ENCODE measurements at places on chromosomes 2 and 18.

- no peak for DNase-seq
These were observed 669 bp downstream of the MARCHF7 start for GRCh38 chr2:159712929-159713420.

- no peak for DNase-seq
These were observed 84.5 kb upstream of the SNTG2 start for GRCh38 chr2:866009-866680.

DNA sequence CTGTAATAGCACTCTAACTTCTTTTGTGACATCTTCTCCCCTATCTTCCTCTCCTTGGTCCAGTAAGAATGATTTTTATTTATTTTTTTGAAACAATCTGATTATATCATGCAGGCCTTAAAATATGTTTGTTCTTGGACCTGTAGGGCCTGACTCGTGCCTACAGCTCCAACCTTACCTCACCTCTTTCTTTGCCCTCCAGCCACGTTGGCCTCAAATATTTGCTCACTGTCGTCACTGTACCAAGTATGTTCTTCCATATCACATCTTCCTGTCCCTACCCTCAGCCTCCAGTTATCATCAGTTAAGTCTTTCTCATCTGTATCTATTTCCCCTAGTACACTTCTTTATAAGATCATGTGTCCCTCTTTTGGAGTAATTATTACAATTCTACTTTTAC lies 125.5 kb downstream of the CDH7 start:
- DNase-seq, result no peak

- no peak for DNase-seq
These were observed 5.5 kb upstream of the MGAT4A start for GRCh38 chr2:98736464-98736889.

DNA sequence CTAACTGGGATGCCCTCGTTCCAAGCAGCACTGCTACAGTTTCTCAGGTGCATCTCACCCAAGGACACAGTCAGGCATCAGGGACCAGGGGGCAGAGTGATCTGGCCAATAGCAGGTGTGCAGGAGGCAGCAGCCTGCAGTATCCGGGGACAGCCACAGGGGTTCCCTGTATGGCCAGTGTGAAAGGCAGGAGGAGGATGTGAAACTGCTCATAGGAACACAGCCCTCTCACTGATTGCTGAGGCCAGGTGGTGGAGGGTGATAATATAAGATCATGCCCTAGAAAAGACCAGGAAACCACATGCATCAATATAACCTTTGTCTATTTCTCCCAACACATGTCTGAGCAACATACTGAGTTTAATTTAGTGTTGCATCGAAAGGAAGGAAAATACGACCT lies 112.7 kb upstream of the TACR1 start:
- no peak for DNase-seq

GRCh38 chr2:205218056-205218455 lies 464.2 kb upstream of the NRP2 start:
- DNase-seq, result no peak

DNA sequence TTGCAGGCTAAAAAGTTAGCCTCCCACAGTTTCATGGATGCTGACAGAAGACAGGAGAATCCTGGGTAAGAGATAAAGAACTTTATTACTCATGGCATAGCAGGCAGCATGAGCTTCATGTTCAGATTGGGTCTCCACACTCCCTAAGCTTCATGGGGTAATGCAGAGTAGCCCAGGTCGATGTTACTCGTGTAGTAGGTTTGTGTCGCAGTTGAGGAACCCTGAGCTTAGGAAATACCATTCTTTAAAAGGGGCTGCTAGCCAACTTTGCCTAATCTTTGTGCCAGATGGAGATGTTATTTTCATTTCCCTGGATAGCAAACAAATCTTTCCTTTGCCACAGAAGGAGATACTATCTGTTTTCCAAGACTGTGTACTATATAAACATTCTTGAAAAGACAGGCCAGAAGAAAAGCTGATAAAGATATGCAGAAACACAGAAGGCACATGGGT lies 117.6 kb downstream of the LTBP1 start:
- no peak for DNase-seq

DNA sequence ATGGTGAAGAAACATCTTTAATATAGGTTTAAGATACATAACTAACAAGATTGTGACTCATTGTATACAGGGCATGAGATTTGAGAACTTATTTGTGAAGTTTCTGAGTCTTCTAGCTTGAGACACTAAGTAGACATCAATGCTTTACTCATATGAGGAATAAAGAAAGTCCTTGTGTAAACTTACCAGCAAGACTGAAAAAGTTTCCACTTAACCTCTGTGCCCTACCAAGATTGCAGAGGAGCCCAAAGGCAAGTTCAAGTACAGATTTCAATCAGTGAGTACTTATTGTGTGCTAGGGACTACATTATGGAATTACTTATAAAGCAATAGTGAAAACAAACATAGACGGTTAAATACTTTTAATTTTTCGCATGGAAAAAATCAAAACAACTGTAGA lies 1041.2 kb upstream of the CELF4 start:
- DNase-seq, result no peak

GRCh38 chr2:163610817-163611556 lies 124.8 kb downstream of the FIGN start:
- DNase-seq, result no peak

DNA sequence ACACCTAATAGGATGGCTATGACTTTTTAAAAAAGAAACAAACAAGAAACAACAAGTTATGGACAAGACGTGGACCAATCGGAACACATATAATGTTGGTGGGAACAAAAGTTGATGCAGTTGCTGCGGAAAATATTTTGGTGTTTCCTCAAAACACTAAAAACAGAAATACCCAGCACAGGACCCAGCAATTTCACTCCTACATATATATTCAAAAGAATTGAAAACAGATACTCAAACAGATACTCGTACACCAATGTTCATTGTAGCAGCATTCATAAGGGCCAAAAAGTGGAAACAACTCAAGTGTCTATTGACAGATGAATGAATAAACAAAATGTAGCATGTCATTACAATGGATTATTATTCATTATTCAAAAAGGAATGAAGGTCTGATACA lies 12.1 kb downstream of the CCDC141 start:
- DNase-seq, result no peak

DNA sequence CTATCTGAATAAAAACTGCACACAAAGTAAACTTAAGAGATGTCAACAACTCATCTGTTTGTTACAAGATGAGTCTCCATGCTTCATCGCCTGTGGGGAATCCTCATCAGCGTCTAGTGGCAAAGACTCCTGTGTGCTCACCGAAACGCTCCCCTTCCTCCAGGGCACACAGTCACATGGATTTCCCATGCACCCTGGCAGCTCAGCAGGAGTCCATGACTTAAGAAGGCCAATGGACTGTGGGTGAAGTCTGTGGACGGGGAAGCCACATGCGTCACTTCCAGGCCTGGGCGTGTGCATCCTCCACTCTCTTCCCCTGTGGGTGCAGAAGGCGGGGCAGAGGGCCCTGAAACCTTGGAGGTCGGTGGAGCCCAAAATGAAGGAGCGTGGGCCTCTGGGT lies 41.1 kb downstream of the ID2 start:
- no peak for DNase-seq

GRCh38 chr2:224711859-224712665 lies 4.1 kb downstream of the CCDC195 start:
- DNase-seq, result no peak

- DNase-seq, result no peak
These were observed 313.2 kb upstream of the ETAA1 start for GRCh38 chr2:67083951-67084350.

GRCh38 chr2:54435325-54436226 lies 20.6 kb upstream of the SPTBN1 start:
- DNase-seq, result no peak

DNA sequence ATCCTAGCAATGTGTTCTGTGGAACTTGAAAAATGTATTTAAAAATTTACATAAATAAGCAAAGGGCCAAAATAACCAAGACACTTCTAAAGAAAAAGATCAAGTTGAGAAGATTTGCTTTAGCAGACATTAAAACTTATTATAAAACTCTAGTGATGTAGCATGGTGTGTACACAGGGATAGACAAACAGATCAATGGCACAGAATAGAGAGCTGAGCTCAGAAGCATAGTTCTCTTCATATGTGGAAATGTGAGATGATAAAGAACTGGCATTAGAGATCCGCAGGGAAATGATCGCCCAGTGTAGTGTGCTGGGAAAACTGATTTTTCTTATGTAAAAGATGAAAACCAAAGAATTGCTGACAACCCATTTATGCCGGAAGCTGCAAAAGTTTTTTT lies 39.4 kb downstream of the SERPINB8 start:
- DNase-seq, result no peak

- no peak for DNase-seq
These were observed 142.9 kb downstream of the MBP start for GRCh38 chr18:76989647-76990190.

GRCh38 chr18:61676773-61677434 lies 215.9 kb downstream of the RNF152 start:
- DNase-seq, result no peak

GRCh38 chr2:222303045-222303827 lies 4.4 kb upstream of the PAX3 start:
- no peak for DNase-seq

GRCh38 chr2:55141572-55142413 lies 90.3 kb downstream of the CLHC1 start:
- no peak for DNase-seq

- DNase-seq, result no peak
These were observed 9.9 kb upstream of the ATIC start for GRCh38 chr2:215301994-215302393.

- no peak for DNase-seq
These were observed 17.9 kb downstream of the LCT start for GRCh38 chr2:135818937-135819610.

DNA sequence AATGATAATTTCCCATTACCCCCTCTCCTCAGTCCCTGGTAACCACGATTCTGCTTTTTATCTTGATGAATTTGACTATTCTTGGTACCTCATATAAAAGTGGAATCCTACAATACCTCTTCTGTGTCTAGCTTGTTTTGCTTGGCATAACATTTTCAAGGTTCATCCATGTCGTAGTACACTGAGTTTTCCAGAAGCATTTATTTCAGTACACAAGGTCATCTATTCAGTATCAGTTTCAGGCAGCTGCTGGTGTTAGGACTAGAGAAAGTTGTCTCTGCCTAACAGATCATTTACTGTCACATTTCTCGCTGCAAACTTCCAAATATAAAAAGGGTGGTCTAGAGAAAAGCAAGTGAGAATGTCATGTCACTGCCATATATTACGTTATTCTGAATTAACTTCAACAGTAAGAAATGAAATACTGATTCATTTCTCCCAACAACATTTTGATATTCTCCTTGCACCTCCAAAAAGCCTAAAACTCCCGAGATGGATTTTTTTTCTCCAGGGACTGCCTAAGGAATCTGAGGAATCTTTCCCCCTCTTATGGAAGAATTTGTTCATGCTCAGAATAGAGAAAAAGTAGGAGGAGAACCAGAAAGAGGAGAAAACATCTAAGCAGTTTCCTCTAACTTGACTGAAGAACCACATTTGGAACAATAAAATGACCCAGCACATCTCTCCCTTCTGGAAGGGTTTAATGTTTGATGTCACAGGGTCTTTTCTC lies 36.0 kb downstream of the CDK15 start:
- no peak for DNase-seq

GRCh38 chr2:99648178-99648844 lies 158.5 kb upstream of the REV1 start:
- DNase-seq, result no peak

DNA sequence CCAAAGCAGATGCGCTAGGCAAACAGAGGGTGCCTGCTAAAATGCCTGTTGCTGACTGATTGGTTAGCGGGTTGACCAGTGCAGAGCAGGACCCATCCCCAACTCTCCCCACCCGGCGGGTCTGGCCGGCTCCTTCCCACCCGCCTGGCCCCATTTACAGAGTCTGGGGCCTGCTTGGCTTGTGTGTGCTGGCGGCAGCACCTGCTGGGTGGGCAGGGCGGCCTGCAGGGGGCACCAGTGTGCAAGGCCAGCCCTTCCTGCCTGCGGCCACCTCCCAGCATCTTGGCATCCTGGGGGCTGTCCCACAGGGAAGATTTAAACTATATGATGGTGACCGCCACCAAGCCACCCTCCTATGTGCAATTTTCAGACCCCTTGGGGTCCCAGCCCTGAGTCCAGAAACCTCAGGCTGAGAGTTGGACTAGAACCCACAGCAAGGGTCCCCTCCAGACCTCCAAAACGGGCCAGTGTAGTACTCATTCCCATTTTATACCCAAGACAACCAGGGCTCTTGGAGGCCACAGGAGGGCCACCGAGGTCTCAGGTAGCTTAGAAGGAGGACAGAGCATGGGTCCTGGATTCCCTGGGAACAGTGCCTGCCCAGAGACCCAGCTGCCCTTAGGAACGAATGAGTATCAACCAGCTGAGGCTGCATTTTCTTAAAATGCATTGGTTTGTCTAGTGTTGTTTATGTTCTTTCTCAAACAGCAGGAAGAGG lies 173.6 kb downstream of the SMAD7 start:
- peak; percentile 46 for DNase-seq

DNA sequence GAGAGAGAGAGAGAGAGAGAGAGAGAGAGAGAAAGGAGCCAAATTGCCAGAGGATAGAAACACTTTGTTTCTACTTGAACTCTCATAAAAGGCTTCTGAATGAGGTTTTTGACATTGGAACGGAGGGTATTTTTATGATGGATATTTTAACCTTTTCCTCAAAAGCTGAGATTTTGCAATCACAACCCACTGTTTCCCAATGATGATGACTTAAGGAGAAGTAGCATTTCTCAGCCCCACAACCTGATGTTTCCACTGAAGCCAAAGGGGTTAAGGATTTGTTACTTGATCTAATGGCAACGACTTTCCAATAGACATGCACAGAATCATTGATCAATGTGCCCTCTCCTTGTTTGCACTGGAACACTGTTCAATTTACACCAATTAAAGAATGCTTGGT lies 67.1 kb upstream of the POU3F3 start:
- DNase-seq, result no peak

- DNase-seq, result no peak
These were observed 17.6 kb downstream of the AFF3 start for GRCh38 chr2:100124761-100125160.

GRCh38 chr18:75223687-75224347 lies 13.2 kb downstream of the TSHZ1 start:
- no peak for DNase-seq

- no peak for DNase-seq
These were observed 76.9 kb upstream of the AGAP1 start for GRCh38 chr2:235416858-235417499.

- DNase-seq, result no peak
These were observed 857 bp downstream of the DYM start for GRCh38 chr18:49459404-49460171.

GRCh38 chr2:47169784-47170183 lies 14.7 kb upstream of the STPG4 start:
- no peak for DNase-seq

DNA sequence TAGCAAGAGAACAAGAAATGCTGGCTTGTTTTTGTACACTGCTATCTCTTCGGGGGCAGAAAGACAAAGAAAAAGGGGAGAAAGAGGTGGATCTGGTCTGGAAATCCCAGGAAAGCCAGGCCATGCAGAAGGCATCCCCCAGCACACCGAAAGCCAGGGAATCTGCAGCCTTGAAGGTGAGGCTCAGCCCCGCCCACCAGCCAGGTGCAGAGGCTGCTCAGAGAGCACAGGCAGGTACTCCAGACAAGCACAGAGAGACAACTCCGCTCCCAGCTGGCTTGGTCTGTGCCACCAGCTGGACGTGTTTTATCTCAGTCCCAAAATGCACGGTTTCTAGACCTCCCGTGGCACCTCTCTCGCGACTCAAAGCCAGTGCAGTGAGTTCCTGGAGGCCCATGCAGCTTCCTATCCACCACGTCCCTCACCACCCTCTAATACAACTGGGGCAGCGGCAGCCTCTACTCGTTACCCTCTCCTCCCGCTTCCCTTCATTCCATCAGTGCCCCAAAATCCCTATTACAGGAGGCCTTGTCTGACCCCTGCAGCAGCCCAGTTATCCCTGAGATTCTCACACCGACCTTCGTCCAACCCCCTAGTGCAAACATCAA lies 62.8 kb downstream of the HDAC4 start:
- no peak for DNase-seq

Measured in activated naive CD4-positive, alpha-beta T cell (primary cell).